ENCODE measurements at places on chromosomes 5 and 9. TPM values are rescaled to one million over a fixed set of nuclear protein-coding genes. Genes with fewer than 3 reads are reported as not detected.

The TNC gene
- total RNA-seq: 0.52 TPM

The IFNA13 gene
- total RNA-seq: not detected

The MAPK9 gene
- 43.2 TPM for total RNA-seq

The ADAMTS6 gene
- 0.44 TPM for total RNA-seq

- no peak overlapping the region for H3K27ac ChIP-seq
- no peak overlapping the region for H3K4me3 ChIP-seq
- H3K4me1 ChIP-seq: no peaks in the 10 kb centered on the region
- peak; percentile 10 for DNase-seq
- peaks cover 2% of the 10 kb centered on the region for H3K27me3 ChIP-seq
- no peaks in the 10 kb centered on the region for H3K36me3 ChIP-seq
Measured at GRCh38 chr9:79403495-79403894, 168.3 kb upstream of the TLE4 start.

GRCh38 chr5:56561-57290 is 35.2 kb upstream of the PLEKHG4B start:
- DNase-seq: no peak
- no peak overlapping the region for H3K4me3 ChIP-seq
- H3K27me3 ChIP-seq: peaks cover 39% of the 10 kb centered on the region
- no peak overlapping the region for H3K27ac ChIP-seq

- H3K36me3 ChIP-seq: no peaks in the 10 kb centered on the region
- H3K27me3 ChIP-seq: peaks cover 10% of the 10 kb centered on the region
- H3K4me3 ChIP-seq: no peak overlapping the region
- H3K27ac ChIP-seq: no peak overlapping the region
- no peak for DNase-seq
- H3K4me1 ChIP-seq: no peaks in the 10 kb centered on the region
Measured at GRCh38 chr5:148998174-148998797, 64.6 kb downstream of the SH3TC2 start.

DNA sequence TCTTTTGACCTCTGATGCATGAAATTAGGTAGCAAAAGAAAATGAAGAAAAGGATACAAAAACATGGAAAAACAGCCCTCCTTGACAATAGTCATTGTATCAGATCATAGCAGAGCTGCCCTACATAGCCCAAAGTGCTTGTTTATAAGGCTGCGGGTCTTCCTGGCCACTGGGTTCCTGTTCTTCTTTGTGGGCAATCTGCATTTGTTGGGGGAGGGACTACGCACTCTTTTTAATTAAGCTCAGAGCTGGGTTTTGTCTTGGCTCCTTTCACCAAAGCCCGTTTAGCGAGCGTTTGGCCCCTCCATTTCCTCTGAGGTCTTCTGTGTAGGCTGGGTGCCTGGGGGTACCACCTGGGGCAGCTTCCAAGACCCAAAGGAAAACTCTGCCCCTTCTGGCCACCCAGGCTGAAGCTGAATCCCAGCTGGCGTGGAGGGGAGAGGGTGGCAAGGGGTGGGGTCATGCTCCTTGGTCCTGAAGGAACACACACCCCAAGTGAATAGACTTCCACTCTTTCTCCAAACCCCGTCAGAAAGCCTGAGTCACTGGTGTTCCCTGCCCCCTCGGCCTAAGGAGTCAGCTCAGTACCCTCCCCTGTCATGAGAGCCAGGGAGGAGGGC is 6.5 kb upstream of the PAX5 start:
- H3K36me3 ChIP-seq: peaks cover 5% of the 10 kb centered on the region
- H3K4me1 ChIP-seq: peaks cover 17% of the 10 kb centered on the region
- DNase-seq: no peak
- H3K27me3 ChIP-seq: peaks cover 66% of the 10 kb centered on the region
- H3K4me3 ChIP-seq: no peak overlapping the region

- DNase-seq: no peak
Measured at GRCh38 chr5:134112726-134113362, 1.6 kb upstream of the TCF7 start.

Data from activated CD4-positive, alpha-beta memory T cell treated with anti-CD3 and anti-CD28 coated beads for 36 hours (primary cell).